Naive thymus-derived CD8-positive, alpha-beta T cell (primary cell): ENCODE measurements at places on chromosomes 11 and 22. TPM values are rescaled to one million over a fixed set of nuclear protein-coding genes. Genes with fewer than 3 reads are reported as not detected.

TOLLIP gene
- 33.8 TPM for total RNA-seq

TRIM64C gene
- not detected for total RNA-seq

BARX2 gene
- total RNA-seq: not detected

PGAP2 gene
- 23.0 TPM for total RNA-seq
